KG1 (cell line): ENCODE measurements at places on chromosomes 13 and 19.

GRCh38 chr13:80562433-80563156, 221.7 kb upstream of the SPRY2 start:
- DNase-seq: no peak

DNA sequence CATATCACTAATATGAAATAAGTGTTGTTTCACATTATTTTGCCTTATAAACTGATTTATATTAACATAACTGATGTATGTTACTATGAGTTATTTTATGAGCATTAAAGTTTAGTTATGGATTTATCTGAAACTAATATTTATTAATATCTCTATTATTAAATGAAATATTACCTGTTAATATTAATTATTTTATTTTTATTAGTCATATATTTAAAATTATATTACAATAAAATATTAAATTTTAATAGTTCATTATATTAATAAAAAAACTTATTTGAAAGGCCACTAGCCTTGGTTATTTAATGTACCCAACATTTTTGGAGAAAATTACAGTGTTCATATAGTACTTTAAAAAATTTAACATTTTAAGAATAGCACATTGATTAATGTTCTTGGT, 1643.4 kb upstream of the MIR17HG start:
- DNase-seq: no peak

DNA sequence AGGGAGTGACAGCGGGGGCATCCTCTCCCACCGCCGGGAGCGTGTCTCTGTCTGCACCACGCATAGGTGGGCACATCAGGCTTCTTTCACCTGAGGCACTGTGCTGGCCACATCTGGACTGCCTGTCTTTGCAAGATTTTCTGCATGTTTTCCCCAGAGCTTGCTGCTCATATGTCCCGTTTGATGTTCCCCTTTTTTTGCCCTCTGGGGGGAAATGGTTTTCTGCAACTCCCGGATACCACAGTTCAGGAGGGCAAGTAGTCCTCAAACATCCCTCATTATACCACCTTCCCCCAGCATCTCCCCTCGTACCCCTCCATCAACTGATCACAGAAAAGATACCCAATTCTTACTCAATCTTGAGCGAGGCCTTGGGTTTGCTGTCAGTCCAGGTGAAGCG, 168.0 kb downstream of the PAN3 start:
- DNase-seq: no peak

- no peak for DNase-seq
Observed at GRCh38 chr19:1648459-1648849, 4.0 kb downstream of the TCF3 start.

GRCh38 chr19:17659996-17660395, 28.2 kb downstream of the UNC13A start:
- DNase-seq: no peak

GRCh38 chr13:23995283-23996073, 98.2 kb upstream of the C1QTNF9B start:
- no peak for DNase-seq

DNA sequence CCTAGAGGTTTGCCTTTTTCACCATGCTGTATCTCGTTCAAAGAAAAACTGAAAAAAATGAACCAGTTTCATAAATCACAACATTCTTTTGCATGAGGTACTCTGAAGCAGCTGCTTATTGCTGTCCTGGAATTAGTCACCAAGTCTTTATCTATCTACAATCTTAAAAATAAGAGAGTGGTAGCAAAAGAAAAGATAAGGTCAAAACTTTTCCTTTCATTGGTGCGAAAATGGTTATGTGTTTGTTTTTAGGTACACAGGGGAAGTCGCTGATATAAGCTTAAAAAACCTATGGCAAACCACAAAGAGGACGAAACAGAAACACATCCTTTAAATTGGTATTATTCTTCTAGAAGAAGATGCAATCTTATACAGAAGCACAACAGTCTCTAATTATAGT, 20.7 kb downstream of the OBI1 start:
- DNase-seq: no peak

DNA sequence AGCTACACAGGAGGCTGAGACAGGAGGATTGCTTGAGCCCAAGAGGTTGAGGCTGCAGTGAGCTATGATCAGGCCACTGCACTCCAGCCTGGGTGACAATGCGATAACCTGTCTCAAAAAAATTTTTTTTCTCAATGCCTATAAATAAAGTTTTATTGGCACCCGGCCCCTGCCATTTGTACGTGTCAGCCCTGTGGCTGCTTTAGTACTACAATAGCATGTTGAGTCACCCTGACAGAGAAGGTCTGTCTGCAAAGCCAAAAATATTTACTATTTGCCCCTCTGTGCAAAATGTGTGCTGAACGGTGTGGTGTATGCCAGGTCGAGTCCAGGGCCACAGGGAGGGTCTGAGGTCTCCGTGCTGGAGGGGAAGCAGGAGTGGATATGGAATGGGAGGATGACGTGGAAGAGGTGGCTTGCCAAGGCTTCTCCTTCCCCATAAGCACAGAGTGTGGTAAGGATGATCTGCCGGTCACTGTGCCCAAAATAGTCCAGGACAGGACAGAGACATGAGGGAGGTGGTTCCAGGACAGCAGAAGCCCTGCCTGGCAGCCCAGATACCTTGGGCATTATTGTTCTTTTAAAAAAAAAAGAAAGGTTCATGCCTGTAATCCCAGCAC, 10.0 kb downstream of the NMRK2 start:
- no peak for DNase-seq
